ENCODE measurements at places on chromosomes 7 and 10. TPM values are rescaled to one million over a fixed set of nuclear protein-coding genes. Genes with fewer than 3 reads are reported as not detected.

GRCh38 chr10:32057036-32057372 lies 779 bp upstream of the KIF5B start:
- DNase-seq, result no peak

DNA sequence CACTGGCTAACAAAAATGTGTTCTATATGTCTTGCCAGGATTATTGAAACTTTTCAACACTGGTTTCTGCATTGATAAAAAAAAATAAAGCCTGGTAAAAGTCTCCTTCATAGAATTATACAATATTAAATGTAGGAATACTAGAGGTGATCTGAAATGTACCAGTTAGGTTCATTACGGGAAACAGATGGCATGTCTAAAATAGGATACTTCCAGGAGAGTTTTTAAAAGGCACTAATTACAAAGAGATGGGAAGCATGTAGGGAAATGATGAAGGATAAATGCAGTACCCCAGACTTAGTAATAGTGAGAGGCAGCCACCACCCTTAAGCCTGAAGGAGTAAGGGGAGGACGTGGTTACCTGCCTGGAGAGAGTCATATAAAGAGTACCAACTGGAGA lies 107.0 kb upstream of the NPSR1 start:
- no peak for DNase-seq

DNA sequence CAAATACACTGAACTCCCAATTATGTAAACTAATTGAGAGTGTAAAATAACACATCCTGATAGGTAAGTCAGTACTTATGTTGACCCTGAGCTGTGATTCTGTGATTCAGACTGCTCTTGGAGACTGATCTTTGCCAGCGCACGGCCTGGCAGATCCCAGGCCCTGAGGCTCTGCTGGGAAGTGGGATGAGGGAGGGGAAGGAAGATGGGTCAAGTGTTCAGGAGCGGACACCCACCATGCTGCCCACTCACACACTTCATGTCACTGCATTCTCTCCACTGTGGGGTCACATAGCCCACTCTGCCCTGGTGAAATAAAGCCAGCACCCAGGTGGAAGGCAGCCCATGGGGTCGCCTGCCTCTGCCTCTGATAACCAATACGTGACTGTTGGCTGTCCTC lies 226.2 kb downstream of the TNS3 start:
- DNase-seq, result no peak

The AKR1C1 gene
- 31.4 TPM for total RNA-seq

DNA sequence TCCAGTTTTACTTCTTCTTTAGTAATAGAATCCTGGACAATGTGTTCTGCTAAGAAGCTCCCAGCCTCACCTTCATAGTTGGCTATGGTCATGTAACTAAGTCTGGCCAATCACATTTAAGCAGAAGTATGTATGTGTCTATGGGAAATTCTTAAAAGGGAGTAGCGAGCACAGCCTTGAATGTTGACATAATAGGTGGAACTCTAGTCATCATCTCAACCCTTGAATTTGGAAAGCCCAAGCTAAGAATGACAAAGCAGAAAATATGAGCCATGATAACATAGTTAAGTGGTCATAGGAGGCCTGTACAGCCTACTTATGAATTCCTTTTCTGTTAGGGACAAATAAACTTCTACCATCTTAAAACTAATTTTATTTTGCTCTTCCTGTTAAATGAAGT lies 134.1 kb downstream of the MAGI2 start:
- no peak for DNase-seq

DNA sequence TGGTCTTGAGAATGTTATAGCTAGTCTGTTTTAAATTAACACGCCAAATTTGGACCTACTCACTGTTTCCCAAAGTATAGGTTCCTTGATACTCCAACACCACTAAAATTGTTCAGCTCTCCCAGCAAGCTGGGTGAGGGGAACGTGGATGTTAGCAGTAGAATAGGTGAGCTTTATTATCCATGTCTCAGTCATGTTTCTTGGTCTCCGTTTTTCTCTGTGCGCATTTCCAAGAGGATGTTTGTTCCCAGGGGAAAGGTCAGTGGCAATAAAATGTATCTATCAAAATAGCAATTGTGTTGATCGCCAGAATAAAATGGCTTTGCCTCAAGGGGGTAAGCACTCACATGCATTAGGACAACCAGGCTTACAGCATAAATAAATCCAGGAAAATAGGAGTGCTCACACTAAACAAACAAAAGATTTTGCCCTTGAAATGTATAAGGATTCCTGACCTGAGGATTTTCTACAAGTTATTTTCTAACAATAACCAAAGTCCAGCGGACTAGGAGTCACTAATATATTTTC lies 187.0 kb upstream of the C7orf33 start:
- DNase-seq, result no peak

DNA sequence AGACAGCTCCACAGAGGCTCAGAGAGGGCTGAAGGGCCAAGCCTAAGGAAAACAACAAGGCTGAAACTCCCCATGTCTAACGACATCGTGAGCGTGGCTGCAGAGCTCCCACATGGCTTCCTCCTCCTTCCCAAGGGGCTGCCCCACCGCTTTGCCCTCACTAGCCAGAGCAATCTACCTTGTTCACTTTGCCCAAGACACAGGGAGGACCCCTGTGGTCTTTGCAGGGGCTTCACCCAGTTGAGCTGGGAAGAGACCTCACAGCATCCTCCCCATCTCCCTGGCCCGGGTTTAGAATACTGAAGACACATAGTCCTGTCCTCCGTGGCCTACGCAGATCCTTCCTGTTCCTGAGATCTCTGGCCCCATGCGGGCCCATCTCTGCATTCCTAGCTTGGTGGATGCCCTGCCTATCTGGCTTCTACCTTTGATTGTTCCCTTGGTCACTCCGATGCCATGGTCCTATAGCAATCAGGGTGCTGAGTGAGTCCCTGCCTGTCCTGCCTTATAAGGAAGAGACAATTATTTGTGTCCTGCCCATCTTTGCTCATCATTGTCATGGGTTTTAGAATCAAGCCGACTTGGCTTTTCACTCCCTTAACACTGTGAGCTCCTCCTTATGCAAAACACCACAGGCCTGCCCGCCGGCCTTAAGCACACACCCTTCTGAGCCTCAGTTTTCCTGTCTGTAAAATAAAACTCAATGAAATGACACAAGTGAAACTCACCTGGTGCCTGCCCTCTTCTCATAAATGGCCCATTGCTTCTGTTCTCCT lies 73.2 kb downstream of the PARP12 start:
- DNase-seq, result no peak

DNA sequence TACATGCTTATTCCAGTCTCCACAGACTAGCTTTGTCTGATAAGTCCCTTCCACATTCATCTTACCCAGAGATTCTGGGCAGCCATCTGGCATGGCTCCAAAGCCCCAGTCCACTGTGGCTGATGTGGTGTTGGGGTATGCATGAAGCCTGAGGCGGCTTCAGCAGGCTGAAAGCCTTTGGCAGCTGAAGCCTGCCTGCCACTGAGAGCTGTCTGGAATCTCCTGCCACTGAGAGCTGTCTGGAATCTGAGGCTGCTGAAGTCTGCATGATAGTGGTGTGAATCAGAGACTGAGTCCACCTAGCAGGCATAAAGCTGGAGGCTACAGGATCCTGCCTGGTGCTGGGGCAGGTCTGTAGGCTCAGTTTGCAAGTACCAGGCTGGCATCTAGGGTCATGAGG lies 87.1 kb downstream of the DYNC1I1 start:
- no peak for DNase-seq

DNA sequence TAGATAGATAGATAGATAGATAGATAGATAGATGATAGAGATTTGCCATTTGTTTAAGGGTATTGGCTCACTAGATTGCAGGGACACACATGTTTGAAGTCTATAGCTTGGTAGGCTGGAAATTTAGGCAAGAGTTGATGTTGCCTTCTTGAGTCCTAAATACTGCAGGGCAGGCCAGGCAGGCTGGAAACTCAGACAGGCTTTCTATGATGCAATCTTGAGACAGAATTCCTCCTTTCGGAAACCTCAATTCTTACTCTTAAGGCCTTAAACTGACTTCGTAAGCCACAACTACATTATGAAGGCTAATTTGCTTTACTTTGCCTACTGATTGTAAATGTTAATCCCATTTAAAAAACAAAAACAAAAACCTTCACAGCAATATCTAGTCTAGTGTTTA lies 322.9 kb upstream of the AKR1E2 start:
- no peak for DNase-seq

GRCh38 chr7:102875700-102876295 lies 37.0 kb upstream of the LRRC17 start:
- no peak for DNase-seq

DNA sequence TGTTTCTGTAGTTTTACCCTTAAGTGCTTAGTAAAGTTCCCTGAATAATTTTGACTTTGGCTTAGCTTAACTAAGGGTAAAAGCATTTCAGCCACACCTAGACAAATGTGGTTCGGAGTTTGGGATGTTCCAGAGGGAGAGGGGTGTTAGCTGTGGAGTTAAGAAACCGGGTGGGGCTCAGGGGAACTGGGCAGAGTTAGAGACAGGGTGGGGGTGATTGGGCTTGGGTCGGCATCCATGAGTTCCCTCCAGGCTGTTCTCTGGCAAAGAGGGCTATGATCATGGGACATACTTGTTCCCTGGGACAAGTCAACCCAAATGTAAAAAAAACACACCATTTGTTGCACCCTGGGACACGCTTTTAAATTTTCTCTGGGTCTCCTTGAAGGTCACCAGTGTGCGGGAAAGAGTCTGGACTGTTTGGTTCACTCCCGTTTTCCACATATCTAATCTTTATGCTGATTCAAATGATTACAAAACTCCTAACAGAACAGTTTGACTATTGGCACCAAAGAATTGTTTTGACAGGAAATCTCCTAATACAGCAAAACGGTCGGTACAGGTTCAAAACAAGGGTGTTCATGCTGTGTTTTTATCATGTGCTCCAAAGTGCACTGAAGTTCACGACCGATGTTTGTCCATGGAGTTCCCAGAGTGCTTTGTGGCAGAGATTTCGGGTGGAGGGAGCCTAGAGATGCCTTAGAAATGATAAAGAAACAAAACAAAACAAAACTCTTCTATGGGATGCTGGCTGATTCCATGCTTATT lies 56.5 kb downstream of the PLXDC2 start:
- DNase-seq, result no peak

The CCDC126 gene
- 10.8 TPM for total RNA-seq

The CYP3A5 gene
- not detected for total RNA-seq

The TRAPPC14 gene
- 7.5 TPM for total RNA-seq

DNA sequence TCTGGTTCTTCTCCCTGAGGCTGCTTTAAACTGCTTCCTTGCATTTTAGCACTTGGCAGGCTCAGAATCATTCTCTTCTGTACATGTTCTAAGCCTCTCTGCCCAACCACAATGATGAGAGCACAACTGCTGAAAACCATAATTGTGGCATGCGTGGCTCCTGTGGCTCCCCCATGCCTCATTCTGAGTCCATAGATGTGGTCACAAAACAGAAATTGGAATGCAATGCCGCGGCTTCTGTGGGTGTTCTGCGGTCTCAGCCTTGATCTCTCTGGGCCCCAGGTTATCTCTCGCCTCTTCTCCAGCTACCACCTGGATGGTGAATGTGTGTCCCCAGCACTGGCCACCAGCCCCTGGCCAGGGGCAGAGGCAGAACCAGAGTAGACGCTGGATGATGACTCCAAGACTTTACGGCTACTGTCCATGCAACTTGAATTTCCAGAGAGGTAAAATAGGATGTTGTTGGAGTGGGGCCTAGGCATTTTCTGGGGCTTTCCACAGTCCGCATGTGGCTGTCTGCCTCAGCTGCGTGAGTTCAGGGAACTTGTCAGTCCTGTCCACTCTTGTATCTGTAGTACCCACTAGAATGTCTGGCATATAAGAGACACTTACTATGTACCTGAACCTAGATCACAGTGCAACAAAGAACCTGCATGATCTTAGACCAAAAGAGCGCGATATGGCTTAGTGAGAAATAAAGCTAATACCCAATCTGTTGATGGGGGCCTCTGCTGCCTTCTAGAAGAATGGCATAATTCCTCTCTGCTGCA lies 52.4 kb upstream of the ADRB1 start:
- DNase-seq, result no peak

The SLC26A3 gene
- total RNA-seq, result not detected

DNA sequence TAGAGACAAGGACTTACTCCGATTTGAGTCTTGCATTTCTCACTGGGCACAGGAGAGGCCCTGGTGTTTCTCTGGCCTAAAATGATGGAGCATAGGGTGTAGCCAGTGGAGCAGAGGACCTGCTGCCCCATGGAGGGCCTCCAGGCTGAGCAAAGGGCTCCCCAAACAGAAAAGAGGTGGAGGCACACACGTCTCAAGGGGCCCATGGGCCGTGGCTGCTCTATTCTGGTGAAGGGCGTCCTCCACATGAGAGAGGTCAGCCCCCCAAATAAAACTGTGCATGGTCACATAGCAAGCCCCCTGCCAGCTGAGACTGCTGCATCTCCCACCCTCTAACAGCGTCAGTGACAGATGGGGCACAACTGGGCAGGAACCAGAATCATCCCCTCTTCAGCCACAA lies 41.4 kb downstream of the MYO1G start:
- no peak for DNase-seq

GRCh38 chr7:97466071-97466470 lies 265.8 kb upstream of the TAC1 start:
- DNase-seq, result no peak

The HOXA6 gene
- total RNA-seq, result not detected

The TMEM225B gene
- not detected for total RNA-seq

- no peak for DNase-seq
Observed at GRCh38 chr10:77106676-77107075, 530.9 kb downstream of the KCNMA1 start.

The GATA3 gene
- total RNA-seq, result 0.83 TPM

DNA sequence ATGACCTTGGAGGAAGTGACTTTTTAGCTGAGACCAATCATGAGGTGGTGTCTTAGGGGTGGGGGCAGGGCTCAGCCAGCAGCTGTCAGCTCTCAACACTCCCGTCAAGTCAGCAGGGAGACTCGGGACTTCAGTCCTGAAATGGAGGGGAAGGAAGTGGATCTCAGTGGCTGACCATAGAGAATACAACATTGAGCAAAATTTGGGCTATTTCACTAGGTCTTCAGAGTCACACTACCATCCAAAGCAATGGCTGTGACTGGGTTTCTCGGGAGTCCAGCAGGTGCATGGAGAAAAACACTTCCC lies 16.8 kb upstream of the GIMAP6 start:
- DNase-seq, result no peak

- peak; percentile 59 for DNase-seq
Observed at GRCh38 chr10:124267231-124267885, 151.4 kb downstream of the OAT start.

DNA sequence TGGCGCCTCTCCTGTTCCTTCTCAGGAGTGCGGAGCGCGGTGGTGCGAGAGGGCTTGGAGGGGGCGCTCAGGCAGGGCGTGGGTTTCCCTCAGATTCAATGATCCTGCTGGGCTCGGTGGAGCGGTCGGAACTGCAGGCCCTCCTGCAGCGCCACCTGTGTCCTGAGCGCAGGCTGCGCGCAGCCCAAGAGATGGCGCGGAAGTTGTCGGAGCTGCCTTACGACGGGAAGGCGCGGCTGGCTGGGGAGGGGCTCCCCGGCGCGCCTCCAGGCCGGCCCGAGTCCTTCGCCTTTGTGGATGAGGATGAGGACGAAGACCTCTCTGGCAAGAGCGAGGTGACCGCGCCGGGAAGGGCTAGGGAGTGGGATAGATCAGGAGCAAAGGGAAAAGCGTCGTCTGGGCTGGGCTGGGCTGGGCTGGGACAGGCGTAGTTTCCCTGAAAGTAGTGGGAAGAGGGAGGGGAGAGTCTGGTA lies 17.0 kb downstream of the FAM131B start:
- peak; percentile 66 for DNase-seq

The AKR1C8 gene
- total RNA-seq, result not detected
